NCI-H1436 treated with DMSO at 0.1 percent for 48 hours (cell line): ENCODE measurements at places on chromosomes 4 and X.

- DNase-seq: no peak
Observed at GRCh38 chrX:43176686-43177085, 398.7 kb upstream of the PPP1R2C start.

DNA sequence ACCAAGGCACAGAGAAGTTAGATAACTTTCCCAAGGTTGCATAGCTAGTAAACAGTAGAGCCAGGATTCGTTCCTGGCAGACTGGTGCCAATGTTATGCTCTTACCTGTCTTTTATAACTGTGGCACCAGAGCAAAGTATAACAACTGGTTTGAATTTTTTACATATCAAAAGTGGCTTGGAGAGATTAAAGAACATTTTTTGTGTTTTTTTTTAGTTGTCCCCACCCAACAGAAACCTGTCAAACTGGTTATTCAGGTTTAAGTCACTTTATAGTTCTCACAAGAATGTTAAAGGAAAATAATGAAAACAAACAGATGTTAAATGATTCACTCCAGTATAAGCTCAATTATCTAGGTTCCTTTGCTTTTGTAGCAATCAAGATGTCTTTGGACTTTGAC, 15.6 kb upstream of the FAM47E start:
- no peak for DNase-seq

DNA sequence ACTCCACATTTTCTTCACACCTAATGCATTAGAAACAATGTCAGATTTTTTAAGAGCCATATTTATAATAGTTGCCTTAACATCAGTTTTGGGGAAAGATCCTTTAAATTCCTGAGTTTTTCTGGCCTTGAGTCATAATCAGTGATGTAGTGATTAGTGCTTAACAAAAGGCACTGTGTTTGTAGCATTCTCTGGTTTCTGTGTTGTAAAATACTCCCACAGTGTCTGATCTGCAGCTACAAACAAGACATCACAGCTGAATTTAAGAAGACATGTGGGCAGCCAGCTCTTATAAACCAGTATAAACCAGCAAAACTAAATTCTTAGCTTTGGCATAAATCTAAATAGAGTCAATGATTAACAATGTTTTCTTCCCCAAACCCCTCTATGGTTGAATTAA, 233.8 kb downstream of the FSTL5 start:
- DNase-seq: no peak

- no peak for DNase-seq
Observed at GRCh38 chrX:41670112-41670511, 18.7 kb upstream of the GPR34 start.

DNA sequence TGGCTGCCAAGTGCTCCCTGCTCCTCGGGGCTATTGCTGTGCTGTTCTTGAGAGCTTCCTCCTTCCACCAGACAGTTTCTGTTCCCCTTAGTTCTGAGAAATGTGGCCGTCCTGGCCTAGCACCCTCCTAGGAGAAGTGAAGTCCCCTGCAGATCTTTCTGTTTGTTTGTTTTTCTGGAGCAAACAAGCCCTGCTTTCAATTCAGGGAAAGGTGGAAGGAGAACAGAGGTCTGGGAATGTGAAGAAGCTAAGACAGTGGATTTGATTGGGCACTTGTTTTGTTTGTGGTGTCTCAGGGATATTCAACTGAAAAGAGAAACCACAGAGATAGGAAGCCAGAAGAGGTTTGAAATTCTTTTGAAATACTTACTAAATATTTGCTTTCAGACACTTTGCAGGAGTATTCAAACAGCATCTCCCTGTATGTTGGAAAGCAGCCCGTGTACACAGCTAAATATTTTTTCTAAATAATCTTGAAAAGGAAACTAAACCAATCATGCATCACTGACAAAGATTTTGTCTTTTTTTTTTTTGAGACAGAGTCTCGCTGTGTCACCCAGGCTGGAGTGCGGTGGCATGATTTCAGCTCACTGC, 36.5 kb upstream of the PPM1K start:
- no peak for DNase-seq

GRCh38 chr4:2172627-2173231, 69.2 kb downstream of the HAUS3 start:
- DNase-seq: no peak

GRCh38 chr4:93918856-93919255, 90.3 kb downstream of the ATOH1 start:
- no peak for DNase-seq

DNA sequence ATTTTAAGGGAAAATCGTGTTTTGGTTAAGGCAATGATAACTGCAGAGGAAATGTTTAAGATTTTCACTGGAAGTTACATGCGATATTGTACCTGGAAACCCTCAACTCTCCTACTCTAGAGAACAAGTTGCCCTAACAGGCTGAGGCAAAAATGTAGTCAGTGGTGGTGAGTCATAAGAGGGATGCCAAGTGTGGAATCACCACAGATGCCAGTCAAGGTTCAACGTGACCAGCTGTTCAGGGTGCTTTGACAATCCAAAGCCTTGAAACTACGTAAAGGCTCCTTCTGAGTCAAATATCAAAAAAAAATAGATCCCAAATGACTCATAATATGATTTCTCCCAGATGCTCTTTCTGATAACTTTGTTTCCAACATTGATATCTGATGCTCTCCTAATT, 77.9 kb upstream of the AFF2 start:
- no peak for DNase-seq

GRCh38 chrX:1163231-1163630, 49.2 kb downstream of the CRLF2 start:
- no peak for DNase-seq

DNA sequence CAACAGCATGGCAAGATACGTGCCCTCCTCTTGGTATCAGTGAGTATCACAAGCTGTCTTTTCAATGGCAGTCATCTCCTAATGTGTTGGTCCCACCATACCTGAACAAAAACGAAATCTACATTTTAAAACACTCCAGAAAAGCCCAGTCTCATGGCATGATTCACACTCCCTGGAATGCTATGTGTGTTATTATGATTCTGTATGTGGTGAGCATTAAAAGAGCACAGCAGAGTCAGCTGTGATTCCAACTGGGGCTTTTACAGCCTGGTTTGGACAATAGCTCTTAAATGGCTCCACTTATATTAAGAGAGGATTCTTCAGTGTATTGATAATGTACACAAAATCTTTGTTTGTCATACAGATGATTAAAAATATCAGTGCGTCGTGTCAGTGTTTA, 274.1 kb upstream of the GK2 start:
- DNase-seq: no peak

- DNase-seq: no peak
Observed at GRCh38 chrX:150486011-150486410, 82.4 kb upstream of the MTM1 start.

- no peak for DNase-seq
Observed at GRCh38 chr4:31949045-31949444, 1228.9 kb downstream of the PCDH7 start.

- DNase-seq: no peak
Observed at GRCh38 chrX:147228153-147228552, 413.6 kb upstream of the CXorf51A start.

DNA sequence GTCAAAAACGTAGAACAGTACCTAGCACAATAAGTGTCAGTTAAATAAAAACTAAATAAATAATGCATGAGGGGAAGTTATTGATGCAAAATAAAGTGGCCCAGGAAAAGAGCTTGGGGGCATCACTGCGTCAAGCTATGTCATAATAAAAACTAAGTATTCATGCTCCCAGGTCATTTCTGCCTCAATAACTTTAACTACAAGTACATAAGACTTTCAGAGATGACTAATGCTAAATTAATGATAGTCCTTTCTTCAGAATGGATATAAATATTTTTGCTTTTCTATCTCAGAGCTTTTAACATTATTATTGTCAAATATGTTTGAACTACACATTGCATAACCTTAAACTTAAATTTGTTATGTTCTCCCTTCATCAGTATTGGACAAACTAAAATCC, 92.2 kb upstream of the MAGEB10 start:
- DNase-seq: no peak

- DNase-seq: no peak
Observed at GRCh38 chr4:8834681-8835220, 36.9 kb downstream of the HMX1 start.

DNA sequence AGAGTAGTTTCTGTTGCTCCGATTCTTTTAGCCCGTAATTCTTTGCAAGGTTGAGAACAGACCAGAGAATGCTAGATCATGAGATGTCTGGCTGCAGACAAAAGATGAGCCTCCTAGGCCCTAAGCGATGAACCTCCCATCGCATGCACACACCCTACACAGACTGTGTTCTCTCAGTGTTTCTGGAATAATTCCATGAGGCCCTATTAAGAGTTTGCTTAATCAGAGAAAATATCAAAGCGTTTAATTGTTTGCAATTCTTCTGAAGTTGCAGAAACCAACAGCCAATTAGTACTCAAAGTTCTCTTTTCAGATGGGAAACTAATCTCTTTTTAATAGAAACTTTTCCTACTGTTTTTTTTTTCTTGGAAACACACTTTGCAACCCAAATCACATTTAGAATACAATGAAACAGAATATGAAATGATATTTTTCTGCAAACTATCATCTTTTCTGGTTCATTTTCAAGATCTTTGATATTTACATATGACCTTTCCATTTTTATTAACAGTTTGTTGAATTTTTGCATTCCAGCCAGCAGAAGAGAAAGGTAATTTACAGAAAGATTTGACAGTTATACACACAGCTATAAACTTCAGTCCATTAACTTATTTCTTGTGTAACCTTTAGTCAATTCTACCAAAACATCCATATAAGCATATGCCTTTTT, 1525.6 kb downstream of the ARAP2 start:
- DNase-seq: no peak

DNA sequence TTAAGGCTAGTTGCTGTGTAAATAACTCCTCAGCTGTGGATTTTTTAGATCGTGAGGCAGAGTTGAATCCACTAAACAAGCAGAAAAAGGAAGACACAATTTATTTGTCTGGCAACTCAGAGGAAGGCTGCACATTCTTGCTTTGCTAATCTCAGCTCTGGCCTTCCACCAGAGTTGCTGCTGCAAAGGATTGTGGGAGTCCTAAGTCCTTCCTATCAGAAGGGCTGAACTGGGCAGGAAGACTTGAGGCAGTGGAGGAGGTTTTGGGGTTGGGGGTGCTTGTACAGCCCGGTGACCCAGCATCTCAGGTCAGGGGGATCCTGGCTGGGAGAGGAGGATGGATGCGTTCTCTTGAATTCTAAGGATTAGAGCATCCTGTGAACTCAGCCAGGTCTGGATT, 11.0 kb upstream of the VSIG1 start:
- no peak for DNase-seq

GRCh38 chr4:161894014-161894413, 269.8 kb downstream of the FSTL5 start:
- DNase-seq: no peak

DNA sequence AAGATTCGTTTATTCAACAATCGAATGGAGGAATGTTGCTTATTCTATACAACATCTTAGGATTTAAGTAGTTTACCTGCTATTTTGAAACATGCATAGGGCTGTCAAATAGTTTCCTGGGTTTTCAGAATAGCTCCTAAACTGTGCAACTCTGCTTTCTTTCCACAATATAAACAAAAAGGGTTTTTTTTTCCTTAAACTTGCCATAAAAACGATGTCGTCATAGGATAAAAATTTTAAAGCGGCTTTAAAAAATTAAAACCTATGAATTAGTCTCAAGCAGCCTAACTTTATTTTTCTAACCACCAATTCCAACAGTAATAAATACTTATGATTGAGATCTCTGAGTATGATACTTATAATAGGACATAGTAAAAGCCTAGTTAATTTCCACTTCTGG, 21.6 kb upstream of the STIM2 start:
- no peak for DNase-seq

DNA sequence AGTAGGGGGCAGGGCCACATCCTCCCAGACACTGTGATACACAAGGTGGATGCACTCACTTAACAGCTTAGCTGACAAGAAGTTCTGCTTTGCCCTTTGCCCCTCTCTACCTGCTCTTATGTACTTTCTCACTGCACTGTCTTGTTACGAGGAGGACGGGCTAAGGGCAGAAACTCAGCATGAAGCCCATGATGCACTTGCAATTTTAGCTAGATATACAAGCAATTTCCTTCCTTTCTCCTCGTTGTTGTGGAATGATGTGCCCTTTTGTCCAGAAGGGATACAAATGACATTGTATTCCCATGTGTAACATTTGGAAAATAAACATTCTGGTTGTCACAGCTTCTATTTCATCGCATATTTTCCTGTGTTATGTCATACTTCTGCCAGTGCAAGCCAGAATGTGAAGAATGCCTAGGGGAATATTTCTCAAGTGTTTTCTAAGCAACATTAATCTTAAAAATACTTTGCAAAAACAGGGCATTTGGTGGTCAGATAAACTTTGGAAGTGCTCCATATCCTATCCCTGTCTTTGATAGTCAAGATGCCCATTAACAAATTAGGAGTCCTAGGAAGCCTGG, 47.2 kb downstream of the MAOA start:
- no peak for DNase-seq

DNA sequence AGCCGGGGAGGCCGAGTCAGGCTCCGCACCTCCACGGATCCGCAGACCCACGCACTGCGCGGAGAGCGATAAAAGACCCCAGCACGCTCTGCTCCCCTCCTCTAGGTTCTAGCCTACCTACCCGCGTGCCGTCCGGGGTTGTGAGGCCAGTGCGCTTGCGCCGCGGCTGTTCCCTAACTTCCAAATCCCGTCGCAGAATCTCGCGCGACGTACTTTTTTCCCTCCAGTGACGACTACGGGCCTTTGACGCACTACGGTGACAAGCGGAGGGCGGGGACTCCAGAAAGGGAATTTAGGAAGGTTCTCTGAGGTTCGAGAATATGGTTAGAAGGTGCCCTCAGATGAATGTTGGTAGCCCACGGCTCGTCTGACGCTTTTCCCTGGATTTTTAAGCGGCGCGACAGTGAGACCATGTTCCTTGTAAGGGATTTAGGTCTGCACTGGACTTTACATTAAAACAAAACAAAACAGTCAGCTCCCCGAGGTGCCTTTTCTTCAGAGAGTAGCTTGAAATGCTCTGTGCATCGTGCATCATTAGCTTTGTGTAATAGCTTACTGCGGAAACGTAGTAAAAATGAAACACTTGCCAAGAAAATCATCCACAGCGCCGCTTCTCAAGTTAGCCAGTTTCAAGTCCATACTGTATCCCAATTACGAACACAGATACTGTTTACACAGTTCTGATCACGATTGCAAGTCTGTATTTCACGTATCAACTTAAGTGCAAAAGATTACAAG, at the start of gene NKRF:
TSS of gene NKRF (minus strand) at position 145 of the 738 bp plus-strand sequence.
- DNase-seq: peak; percentile 79

GRCh38 chr4:102439236-102439614, 61.9 kb upstream of the NFKB1 start:
- no peak for DNase-seq

DNA sequence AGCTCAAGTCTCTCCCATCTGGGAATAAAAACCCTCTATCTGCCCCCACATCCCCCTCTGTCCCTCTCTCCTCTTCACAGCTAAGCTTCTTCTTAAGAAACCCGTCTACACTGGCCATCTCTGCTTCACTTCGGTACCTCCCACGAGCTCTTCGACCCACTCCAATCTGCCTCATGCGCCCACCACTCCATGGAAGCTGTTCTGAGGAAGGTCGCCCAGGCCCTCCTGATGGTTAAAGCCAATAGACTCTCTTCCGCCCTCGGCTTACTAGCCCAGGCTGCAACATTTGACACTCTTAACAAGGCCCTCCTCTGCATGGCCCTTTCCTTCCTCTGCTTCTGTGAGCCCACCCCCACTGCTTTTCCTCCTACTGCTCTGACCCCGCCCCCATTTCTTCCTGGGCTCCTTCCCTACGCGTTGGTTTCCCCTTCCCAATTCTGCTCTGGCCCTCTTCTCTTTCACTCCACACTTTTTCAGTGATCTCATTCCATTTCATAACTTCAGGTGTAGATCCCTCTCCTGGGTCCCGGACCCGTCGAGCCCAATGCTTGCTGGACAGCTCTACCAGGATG, 11.8 kb downstream of the IQSEC2 start:
- DNase-seq: no peak

GRCh38 chr4:119490335-119490734, 138.3 kb downstream of the PDE5A start:
- DNase-seq: no peak
